DMS79 treated with DMSO at 0.1 percent for 48 hours (cell line): ENCODE measurements at places on chromosomes 4 and X.
A peak's percentile ranks its signal among the peaks of the same experiment; 100 is the strongest.

GRCh38 chr4:10006231-10006600 lies 15.1 kb downstream of the SLC2A9 start:
- peak; percentile 36 for DNase-seq

GRCh38 chr4:32219306-32220075 lies 1499.3 kb downstream of the PCDH7 start:
- no peak for DNase-seq

DNA sequence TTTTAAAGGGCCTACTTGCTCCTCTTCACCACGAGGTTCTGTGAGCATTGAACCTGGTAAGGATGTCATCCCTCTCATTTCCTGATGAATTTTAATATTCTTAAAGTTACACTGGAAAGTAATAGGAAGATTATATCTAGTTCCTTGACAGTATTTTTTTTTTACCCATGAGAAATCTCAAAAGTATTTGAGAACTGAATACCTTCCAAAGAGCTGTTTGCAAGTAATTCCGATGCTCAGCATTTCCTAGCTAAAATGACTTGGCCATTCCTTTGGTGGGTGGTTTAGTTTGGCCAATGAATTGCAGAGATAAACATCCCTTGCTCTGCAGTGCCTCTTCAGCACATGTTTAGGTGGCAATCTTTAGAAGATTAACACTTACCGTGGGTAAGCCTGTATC lies 110.2 kb upstream of the WDR1 start:
- no peak for DNase-seq

- no peak for DNase-seq
Observed at GRCh38 chr4:110119880-110120279, 78.5 kb downstream of the ELOVL6 start.

DNA sequence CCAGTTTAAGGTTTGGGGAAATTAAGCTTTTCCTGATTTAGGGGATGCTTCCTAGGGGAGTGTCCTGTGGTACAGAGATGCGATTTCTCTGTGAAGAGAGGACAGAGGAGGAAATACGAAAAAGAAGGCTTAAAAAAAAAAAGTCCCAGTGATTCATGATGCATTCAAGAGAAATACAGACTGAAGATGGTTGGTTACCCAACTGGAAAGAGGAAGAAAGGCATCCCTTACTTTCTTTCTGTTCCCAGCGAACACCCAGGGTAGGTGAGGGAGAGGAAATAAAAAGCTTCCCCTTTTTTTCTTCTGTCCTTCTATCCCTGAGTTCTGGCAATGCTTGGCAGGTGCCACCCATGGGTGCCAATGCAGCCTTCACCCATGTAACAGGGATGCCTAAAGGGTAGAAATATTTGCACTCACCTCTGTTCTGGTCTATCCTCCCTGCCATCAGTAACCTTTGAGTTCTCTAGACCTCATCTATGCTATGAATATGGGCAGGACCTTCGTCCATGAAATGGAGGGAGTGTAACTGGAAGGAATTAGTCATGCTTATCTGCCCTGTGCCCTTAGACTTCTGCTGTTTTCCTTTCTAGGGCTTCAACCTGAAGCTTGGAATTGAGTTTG lies 230.1 kb upstream of the GALNTL6 start:
- no peak for DNase-seq

GRCh38 chr4:22941688-22942375 lies 249.1 kb downstream of the GBA3 start:
- no peak for DNase-seq

- no peak for DNase-seq
Observed at GRCh38 chr4:137180349-137180748, 351.9 kb downstream of the PCDH18 start.

- DNase-seq = no peak
Observed at GRCh38 chr4:40180356-40180755, 16.5 kb upstream of the RHOH start.

GRCh38 chr4:76943790-76944189 lies 5.8 kb upstream of the SEPTIN11 start:
- DNase-seq = no peak

- DNase-seq = no peak
Observed at GRCh38 chrX:10414862-10415261, 205.5 kb downstream of the MID1 start.

GRCh38 chrX:1323315-1323714 lies 13.3 kb upstream of the IL3RA start:
- DNase-seq = no peak

GRCh38 chr4:108396900-108397497 lies 223.4 kb upstream of the RPL34 start:
- peak; percentile 38 for DNase-seq

- DNase-seq = no peak
Observed at GRCh38 chr4:24443200-24443599, 141.2 kb downstream of the DHX15 start.

- DNase-seq = no peak
Observed at GRCh38 chrX:119763181-119763580, 4.8 kb downstream of the SOWAHD start.

GRCh38 chr4:137946453-137947174 lies 295.5 kb downstream of the SLC7A11 start:
- DNase-seq = no peak

GRCh38 chr4:15899511-15899910 lies 39.0 kb downstream of the FGFBP1 start:
- no peak for DNase-seq

DNA sequence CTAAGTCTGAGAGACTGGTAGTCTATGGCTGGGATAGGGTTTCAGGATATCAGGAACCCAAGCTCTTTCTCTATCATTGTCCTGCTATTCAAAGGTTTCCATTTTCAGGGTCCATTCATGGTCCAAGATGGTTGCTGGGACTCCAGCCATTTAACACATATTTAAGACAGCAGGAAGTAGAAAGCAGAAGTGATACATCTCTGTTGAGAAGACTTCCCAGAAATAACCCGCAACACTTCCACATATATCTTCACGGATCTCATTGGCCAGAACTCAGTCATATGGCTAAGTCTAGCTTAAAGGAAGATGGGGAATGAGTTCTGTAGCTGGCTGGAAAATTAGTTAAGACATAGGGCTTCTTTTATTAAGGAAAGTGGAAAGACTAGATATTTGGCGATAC lies 23.8 kb downstream of the CTSO start:
- DNase-seq = no peak

DNA sequence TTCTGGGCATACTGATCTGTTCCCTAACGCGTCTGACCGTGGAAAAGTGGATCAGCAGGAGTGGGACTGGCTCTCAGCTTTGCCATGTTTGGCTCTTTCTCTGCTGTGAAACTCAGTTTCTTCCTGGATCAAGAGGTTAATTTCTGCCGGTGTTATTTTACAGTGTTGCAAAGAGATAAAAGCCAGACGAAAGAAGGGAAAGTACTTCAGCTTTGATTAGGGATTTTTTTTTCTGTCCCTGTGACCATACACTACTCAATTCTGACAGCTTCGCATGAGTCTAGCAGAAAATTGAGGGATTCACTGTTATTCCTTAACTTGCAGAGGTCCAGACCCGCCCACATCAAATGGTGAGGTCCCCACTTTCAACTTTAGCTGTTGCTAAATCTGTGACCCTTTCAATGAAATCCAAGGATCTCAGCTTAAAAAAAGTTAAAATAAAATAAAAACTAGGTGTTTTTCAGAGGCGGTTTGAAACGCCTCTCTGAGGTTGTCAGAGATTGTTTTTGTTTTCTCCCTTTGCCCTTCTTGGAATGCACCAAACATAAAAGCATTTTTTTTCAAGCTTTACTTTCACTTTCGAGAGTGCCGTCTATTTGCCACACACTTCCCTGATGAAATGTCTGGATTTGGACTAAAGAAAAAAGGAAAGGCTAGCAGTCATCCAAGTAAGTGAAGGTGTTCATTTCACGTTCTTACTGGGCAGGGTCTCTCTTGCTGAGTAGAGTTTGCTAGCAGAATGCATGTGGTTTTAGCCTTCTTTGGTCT lies at the start of gene TLR3:
Gene TLR3 (plus strand): TSS at position 576 of the 768 bp plus-strand sequence. CDS start 7,464 bp downstream, outside the sequence.
- DNase-seq = peak; percentile 21

GRCh38 chr4:53132132-53132891 lies 233.5 kb downstream of the SCFD2 start:
- no peak for DNase-seq

- no peak for DNase-seq
Observed at GRCh38 chr4:147428583-147428982, 52.3 kb upstream of the EDNRA start.

- DNase-seq = no peak
Observed at GRCh38 chr4:7045961-7046921, 3.1 kb downstream of the TADA2B start.

DNA sequence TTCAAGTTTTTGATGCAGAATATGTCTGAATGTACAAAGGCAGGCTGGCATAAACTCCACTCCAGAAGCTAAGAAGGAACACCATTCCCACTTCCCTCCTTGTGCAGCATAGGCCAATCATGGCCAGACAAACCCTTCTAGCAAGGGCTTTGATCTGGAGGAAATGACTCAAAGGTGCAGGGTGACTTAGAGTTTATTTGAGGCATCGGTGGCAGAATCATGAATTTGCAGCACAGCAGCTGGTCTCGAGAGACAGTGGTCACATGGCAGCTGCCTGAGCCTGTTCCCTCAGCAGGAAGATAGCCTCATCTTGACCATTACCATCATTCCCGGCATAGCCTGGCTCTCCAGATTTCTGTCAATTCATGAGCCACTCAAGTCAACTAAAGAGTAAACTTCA lies 154.5 kb downstream of the ATP10D start:
- no peak for DNase-seq

GRCh38 chr4:24754571-24754970 lies 40.8 kb upstream of the SOD3 start:
- no peak for DNase-seq

GRCh38 chrX:80792205-80792604 lies 17.5 kb downstream of the BRWD3 start:
- no peak for DNase-seq

- DNase-seq = peak; percentile 2
Observed at GRCh38 chr4:105451346-105451745, 22.5 kb downstream of the PPA2 start.

DNA sequence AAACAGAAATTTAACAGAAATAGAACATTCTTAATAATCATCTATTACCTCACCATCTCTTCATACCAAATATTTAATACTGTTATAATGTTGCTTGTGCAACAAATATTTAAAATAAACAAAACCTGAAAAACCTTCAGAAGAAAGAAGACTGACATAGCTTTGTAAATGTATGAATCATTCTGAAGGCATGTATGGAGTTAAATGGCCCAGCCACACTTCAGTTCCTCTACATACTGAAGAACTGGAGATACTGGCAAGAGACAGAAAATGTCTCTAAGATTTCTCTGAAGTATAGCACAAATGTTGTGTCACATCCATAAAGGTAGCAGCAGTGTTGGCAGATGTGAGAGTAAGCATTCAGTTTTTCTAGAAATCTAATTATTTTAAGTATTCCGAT lies 275.3 kb upstream of the FGF13 start:
- DNase-seq = no peak

DNA sequence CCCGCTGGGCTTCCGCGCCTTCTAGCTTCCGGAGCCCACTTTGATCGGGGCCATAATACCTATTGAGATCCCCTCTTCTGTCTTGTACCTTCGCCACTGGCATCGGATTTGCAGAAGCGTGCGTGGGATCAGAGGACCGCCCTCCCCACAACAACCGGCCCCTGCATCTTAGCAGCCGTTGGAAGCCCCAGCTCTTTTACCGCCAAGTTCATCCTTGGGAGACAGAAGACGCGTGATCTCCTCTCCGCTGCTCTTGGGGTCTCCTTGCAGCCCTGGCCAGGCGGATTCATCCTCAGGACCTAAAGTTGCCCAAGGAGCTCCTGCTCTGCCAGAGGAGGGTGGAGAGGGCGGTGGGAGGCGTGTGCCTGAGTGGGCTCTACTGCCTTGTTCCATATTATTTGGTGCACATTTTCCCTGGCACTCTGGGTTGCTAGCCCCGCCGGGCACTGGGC lies 1.6 kb downstream of the SLIT2 start:
- DNase-seq = no peak

- no peak for DNase-seq
Observed at GRCh38 chr4:84159762-84160161, 339.3 kb downstream of the NKX6-1 start.

DNA sequence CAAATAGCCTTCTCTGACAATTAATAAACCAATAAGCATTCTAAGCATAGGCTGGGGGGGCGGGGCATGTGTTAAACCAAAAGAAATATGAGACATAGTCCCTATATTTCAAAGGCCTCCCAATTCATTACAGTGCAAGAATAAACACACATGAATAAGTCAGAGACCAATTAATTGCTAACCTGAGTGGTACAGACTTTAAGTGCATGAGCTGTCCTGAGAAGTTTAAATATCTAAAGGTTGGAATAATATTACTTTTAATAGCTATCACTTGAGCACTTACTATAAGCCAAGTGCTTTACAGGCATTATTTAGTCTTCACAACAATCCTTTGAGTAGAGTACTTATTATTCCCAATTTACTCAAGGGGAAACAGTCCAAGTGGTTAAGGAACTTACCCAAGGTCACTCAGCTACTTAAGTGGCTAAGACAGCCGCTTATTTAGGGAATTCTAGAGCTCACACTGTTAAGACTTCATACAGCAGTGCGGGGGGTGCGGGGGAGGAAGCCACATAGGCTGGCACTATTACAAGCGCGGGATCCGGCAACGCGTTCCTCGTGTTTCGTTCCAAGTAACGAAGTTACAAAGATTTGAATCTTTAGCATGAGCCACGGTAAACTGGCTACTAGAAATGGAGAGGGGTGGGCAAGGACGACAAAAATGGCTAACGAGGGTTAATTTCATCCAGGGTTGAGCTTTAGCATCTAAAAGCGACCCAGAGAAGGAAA lies 1.4 kb downstream of the THOC2 start:
- DNase-seq = peak; percentile 82

DNA sequence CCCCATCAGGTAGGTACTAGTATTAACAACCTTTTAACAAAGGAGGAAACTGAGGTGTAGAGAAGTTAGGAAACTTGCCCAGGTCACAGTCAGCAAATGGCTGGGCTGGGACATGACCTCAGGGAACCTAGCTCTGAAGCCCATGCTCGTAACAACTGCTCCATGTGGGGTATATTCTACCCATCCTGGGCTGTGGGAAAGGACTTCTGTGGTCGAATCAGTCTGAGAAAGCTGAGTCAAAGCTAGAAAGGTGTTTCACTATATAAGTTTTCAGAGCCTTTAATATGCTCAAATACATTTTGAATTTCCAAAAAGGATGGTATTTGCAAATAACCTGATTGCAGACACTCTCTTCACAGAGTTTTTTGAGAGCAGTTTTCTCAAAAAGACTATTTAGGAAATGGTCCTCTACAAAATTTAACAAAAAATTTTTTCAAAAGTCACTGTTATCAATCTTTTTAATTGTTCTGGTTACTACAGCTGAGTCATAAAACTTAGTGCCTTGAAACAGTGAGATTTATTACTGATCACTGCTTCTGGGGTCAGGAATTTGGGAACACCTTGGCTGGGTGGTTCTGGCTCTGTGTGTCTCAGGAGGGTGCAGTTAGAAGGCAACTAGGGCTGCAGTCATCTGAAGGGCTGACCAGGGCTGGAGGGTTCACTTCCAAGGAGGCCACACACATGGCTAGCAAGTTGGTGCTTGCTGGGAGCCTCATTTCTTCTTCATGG lies 53.6 kb downstream of the NSG1 start:
- no peak for DNase-seq

GRCh38 chr4:48774760-48775710 lies 5.0 kb downstream of the FRYL start:
- DNase-seq = no peak
